ENCODE measurements at places on chromosomes 12 and 14.
A peak's percentile ranks its signal among the peaks of the same experiment; 100 is the strongest.

DNA sequence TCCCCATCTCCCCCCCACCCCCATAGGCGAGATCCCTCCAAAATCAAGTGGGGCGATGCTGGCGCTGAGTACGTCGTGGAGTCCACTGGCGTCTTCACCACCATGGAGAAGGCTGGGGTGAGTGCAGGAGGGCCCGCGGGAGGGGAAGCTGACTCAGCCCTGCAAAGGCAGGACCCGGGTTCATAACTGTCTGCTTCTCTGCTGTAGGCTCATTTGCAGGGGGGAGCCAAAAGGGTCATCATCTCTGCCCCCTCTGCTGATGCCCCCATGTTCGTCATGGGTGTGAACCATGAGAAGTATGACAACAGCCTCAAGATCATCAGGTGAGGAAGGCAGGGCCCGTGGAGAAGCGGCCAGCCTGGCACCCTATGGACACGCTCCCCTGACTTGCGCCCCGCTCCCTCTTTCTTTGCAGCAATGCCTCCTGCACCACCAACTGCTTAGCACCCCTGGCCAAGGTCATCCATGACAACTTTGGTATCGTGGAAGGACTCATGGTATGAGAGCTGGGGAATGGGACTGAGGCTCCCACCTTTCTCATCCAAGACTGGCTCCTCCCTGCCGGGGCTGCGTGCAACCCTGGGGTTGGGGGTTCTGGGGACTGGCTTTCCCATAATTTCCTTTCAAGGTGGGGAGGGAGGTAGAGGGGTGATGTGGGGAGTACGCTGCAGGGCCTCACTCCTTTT, 2.7 kb downstream of the GAPDH start:
- DNase-seq, result peak; percentile 67

DNA sequence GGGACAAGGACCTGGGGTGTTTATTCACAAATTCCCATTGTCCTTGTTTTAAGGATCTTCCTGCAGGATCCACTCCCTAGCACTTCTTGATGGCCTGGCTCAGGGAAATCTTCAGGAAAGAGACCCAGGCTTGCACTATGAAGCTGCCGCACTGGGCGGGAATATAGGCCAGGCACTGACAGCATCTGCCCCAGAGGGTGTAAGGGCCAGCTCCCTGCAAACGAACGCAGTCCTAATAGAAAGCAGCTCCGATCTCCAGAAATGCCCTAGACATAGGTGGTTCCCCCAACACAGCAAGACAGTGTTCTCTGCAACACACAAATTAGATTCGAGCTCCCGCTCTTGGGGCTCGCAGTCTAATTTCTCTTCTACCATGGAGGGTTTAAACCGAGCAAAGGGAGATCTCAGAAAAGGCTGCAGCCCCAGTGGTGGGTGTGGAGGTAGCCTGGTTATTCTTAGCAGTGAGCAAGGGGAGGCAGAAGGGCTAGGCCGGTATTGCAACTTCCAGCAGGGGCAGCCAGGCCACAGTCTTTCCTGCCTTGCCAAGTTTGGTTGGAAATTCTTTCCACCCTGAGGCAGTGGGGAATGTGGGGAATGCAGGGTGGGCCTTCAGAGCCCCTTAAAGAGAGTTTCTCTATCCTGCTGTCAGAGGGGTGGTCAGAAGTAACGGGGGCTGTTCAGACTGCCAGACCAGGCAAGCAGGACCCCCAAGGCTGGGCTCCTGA, 16.1 kb upstream of the WSCD2 start:
- DNase-seq, result no peak

DNA sequence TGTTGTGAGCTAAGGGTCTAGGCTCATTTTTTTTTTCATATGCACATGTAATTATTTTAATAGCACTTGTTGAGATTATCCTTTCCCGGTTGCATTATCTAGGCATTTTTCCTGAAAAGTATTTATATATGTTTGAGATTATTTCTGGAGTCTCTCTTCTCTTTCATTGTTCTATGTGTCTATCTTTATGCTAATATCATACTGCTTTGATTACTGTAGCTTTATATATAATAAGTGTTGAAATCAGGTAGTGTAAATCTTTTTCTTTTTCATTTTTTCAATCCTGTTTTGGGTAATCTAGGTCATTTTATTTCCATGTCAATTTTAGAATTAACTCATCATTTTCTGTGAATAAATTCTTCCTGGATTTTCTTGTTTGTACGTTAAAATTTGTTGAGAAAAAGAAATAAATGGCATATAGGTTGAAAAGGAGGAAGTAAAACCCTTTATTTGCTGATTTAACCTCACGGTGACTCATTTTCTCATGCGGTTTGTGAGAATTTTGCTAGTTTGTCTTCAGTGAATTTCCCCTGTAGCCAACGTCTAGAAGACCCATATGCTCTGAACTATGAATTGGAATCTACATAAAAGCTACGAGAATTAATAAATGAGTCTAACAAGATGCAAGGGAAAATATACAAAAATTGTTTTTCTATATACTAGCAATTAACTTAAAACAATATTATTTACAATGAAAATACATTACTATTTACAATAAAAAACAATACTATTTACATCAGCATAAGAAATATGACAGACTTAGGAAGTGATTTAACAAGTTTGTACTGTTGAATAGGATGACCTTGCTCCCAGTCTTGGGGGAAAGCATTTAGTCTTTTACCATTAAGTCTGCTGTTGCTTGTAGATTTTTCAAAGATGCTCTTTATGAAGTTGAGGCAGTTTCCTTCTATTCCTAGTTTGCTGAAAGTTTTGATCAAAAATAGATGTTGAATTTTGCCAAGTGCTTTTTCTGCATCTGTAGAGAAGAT, 105.0 kb downstream of the SNAPC1 start:
- DNase-seq, result no peak

DNA sequence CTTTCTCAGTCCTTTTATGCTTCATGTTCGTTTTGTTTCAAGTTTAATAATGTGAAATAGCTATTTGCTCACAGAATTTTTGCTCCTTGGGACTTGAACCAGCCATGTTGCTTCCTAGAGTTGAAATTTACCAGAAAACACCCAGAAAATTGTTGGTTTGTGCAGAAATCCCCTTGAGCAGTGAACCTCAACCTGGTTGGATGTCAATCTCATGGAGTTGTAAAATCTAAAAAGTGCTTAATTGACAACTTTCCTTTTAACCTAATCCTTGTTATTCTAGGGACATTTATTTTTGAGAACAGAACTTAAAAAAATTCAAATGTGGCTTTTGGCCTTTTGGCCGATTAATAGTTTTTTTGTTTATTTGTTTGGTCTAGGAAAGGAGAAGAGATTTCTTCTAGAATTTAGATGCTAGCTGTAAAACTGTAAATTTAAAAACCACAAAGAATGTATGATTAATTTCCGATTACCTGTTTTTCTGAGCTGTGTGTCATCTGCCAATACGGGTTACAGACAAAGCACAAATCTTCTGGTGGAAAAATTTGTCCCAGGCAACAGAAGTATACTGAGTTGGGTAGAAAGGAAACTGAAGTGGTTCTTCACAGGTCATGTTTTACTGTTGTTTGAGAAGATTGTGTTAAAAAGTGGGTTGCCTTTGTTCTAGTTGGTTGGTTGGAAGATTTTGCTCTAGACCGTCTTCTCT, 154.4 kb downstream of the FUT8 start:
- no peak for DNase-seq

DNA sequence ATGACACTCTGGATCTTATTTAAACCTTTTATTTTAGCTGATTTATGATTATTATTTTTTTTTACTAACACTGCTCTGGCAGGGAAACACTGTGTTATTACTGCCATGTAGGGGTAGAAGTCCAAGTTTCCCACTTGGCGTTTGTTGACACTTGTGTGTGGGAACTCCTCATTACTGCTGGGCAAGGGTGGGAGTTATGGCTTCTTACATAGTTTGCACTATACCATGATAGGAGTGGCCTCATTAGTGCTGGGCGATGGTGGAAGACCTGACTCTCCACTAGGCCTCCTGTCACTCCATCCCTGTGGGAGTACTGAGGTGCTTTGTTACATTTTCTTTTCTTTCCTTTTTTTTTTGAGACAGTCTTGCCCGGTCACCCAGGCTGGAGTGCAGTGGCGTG, 83.5 kb downstream of the BRMS1L start:
- no peak for DNase-seq

- DNase-seq, result no peak
These were observed 334.5 kb downstream of the CACNA1C start for GRCh38 chr12:2387103-2387834.

DNA sequence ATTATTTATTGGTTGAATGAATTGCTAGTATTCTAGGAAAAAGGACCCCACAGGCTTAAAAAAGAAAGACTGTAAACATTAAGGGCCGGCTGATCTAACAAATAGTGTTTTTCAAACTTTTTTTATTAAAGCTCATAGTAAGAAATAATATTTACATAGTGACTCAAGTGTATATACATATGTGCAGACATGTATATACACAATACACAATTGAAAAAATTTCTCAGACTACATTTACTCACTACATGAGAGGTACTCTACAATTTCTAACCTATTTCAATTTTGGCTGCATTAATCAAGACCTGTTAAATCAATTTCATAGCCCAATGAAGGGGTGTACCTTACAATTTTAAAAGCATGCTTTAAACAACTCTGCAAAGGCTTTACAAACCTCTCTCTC, 17.5 kb downstream of the KCNH5 start:
- no peak for DNase-seq

DNA sequence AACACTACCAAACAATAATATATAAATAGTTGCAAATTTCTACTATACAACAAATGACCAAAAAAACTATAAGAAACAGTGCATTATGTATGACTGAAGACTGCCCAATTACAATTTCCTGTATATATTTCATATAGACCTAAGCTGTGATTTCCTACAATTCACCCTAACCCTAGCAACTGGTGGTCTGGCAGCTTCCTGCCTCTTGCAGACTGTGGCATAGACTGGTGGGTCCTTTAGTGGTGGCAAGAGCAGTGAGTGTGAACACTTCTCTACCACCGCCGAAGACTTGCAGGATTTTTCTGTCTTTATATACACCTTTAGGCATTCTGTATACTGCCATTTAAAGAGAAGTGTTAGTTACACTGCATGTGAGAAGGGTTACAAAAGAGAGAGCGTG, 43.6 kb upstream of the CMAS start:
- DNase-seq, result no peak

- DNase-seq, result peak; percentile 59
These were observed 778 bp downstream of the TCP11L2 start for GRCh38 chr12:106303202-106303820.

DNA sequence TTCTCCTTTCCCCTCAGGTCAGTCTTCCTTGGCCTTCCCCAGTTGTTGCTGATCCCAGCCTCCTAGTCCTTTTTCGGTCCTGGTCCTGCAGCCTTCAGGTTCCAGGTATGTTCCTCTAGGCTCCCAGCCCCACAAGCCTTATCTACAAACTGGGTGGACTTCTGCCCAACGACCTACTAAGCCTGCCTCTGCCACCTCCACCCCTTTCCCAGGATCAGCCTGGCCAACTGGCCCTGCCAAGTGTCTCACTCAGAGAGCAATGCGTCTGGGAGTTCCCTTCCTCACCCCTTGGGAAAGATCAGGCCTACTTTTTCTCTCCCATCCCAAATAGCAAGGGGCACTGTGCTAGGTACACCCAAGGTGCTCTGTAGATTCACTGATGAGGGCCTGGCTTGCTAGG, at the start of gene SERPINA12:
SERPINA12 (minus strand) TSS at position 114 of the 400 bp plus-strand sequence. CDS start 11,072 bp downstream, outside the sequence.
- no peak for DNase-seq

DNA sequence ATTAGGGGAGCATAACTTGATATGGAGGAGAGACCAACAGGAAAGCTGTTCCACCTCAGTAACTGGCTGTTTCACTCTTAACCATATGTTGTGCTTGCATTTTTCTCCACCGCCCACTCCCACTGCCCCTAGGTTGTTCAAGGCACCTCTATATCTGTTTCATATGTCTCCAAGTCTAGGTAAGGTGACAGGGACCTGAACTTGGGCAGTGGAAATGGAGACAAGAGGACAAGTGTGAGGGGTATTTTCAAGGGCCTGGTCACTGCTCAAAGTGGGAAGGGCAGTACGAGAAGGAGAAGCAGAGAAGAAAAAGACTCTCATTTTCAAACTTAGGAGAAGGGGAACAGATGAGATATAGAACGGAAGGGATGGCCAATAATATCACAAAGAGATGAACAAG, 3.1 kb downstream of the SLC38A1 start:
- no peak for DNase-seq

DNA sequence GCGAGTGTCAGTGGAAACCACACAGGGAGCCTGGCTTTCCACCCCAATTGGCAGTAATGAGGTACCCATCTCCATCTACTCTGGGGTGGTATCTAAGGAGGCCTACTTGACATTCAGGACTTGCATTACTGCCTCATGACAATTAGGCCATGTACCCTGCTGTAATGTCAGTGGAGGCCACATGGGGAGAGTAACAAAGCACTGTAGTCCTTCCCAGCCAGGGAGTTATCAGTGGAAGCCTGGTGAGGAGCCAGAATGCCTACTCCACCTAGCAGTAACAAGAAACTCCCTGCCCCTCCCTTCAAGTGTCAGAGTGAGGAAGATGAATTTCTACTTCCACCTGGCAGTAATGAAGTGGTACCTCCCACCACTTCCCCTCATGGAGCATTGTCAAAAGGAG, 12.5 kb downstream of the TIMM9 start:
- no peak for DNase-seq

DNA sequence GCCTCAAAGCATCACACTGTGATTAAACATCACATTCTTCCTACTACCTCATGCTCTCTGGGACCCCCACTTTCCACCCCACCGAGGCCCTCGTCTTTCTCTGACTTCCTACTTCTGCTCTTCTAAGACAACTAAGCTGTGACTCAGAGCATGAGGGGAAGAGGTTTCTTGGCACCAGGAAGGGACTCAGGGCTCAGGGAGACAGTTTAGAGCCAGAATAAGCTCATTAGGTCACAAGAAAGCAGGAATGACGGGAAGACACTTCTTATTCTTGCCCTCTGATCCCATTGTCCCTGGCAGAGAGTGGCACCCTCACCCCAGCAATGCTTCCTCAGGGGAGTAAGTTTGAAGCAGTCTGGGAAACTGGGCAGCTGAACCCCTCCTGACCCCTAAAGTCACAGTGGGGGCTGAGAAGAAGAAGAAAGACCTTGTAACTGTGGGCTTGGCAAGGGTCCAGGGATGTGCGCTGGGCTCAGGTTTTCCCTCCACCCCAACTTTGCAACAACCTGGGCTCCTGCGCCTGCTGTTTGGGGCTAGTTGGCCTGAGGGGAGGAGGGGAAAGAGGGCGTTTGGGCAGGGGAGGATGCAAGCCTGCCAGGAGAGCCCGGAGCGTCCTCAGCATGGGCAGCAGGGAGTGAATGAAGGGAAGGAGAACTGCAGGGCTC, 64.6 kb upstream of the ACTN1 start:
- no peak for DNase-seq
